Fibroblast of lung (primary cell): ENCODE measurements at places on chromosomes 6 and 20. TPM values are rescaled to one million over a fixed set of nuclear protein-coding genes. Genes with fewer than 3 reads are reported as not detected.

Gene BMP5
- total RNA-seq, result 1.0 and 1.5 TPM in 2 replicates

Gene SEL1L2
- not detected in 2 replicates for total RNA-seq

Gene GABRR1
- not detected in 2 replicates for total RNA-seq

Gene ACTL10
- 1.8 and 2.0 TPM in 2 replicates for total RNA-seq

Gene POU3F2
- total RNA-seq, result not detected in 2 replicates

Gene ATP6V1G2
- 4.1 and 11.2 TPM in 2 replicates for total RNA-seq

Gene GATA5
- 0.26 and 0.83 TPM in 2 replicates for total RNA-seq

Gene FERMT1
- total RNA-seq, result 3.3 and 6.8 TPM in 2 replicates

Gene TGM2
- total RNA-seq, result 58.6 and 103 TPM in 2 replicates

Gene RAET1L
- total RNA-seq, result not detected in 2 replicates

Gene TAAR8
- total RNA-seq, result not detected in 2 replicates

Gene CST2
- not detected in 2 replicates for total RNA-seq

Gene SAMD5
- total RNA-seq, result 3.1 and 4.0 TPM in 2 replicates

Gene ELOVL2
- total RNA-seq, result under 0.01 and 1.0 TPM in 2 replicates

Gene SLC26A8
- not detected in 2 replicates for total RNA-seq

Gene FGD2
- total RNA-seq, result not detected in 2 replicates

Gene BPIFA1
- total RNA-seq, result not detected in 2 replicates

Gene COL9A3
- 0.17 and 1.3 TPM in 2 replicates for total RNA-seq

Gene KHDRBS2
- not detected in 2 replicates for total RNA-seq

Gene RNF114
- total RNA-seq, result 50.3 and 65.2 TPM in 2 replicates

Gene SLC4A11
- total RNA-seq, result 0.51 and 1.7 TPM in 2 replicates

Gene XKR7
- total RNA-seq, result not detected in 2 replicates

Gene OR12D1
- total RNA-seq, result not detected in 2 replicates

Gene SLC2A10
- total RNA-seq, result 42.1 and 47.2 TPM in 2 replicates

Gene MEP1A
- total RNA-seq, result not detected in 2 replicates

Gene LGSN
- total RNA-seq, result under 0.01 TPM in 1 of 2 replicates, not detected in the other

Gene COMMD7
- 26.7 and 39.6 TPM in 2 replicates for total RNA-seq

Gene RHAG
- not detected in 2 replicates for total RNA-seq

Gene BPHL
- 15.2 and 20.6 TPM in 2 replicates for total RNA-seq
